ENCODE measurements at places on chromosomes 12 and 14.

- no peak for DNase-seq
Observed at GRCh38 chr12:124327362-124328043, 32.6 kb downstream of the RFLNA start.

- peak; percentile 56 for DNase-seq
Observed at GRCh38 chr14:89138846-89139245, 278.2 kb downstream of the FOXN3 start.

GRCh38 chr14:83147006-83147405 lies 1613.4 kb upstream of the SEL1L start:
- DNase-seq: no peak

DNA sequence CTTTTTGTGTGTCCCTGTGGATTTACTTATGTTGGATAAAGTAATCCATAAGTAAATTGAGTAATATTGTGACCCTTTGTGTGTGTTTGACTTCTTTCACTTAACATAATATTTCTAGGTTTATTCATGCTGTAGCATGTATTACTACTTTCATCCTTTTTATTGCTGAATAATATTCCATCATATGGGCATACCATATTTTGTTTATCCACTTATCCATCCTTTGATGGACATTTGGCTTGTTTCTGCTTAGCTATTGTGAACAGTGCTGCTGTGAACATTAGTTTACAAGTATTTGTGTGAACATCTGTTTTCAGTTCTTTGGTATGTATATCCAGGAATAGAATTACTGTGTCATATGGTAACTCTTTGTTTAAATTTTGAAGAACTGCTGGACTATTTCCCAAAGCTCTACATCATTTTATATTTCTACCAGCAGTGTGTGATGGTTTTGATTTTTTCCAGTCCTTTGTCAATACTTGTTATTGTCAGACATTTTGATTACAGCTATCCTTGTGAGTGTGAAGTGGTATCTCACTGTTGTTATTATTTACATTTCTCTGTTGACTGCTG lies 25.2 kb downstream of the G2E3 start:
- no peak for DNase-seq

DNA sequence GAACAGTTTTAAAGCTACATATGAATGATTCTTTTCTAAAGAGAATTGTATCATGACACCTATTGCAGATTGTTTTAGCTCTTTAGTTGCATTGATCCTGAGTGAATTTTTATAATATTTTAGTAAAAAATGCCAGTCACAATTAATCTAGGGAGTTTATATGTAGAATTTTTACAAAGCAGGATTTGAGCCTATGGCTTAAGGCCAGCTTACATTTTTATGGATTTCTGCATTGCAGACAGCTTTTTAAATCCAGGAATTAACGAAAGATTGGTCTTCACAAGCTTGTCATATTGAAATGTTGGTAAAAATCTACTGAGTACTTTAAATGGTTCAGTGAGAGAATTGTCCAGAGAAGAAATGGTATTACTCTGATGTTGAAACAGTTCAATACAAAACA lies 358.0 kb downstream of the TMTC2 start:
- no peak for DNase-seq

GRCh38 chr12:69290545-69291277 lies 51.3 kb downstream of the CPSF6 start:
- DNase-seq: peak; percentile 71

DNA sequence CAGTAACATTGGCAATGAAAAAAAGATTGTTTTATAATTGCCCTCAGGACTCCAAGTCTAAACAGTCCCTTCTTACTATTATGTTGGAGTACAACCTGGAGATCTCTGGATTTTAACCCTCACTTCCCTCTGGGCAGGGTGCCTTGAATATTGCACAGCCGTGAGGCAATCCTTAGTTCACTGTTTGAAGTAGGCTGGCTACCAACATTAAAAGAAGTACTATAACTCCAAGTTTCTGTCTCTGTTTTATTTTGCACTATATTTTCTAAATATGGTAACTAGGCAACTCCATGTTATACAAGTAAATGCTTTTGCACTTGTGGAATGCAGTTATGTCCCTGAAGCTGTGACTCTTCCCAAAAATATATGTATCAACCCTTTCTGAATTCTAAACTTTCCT lies 490.7 kb downstream of the EGLN3 start:
- DNase-seq: no peak

- no peak for DNase-seq
Observed at GRCh38 chr14:69917287-69917686, 38.1 kb downstream of the SMOC1 start.

DNA sequence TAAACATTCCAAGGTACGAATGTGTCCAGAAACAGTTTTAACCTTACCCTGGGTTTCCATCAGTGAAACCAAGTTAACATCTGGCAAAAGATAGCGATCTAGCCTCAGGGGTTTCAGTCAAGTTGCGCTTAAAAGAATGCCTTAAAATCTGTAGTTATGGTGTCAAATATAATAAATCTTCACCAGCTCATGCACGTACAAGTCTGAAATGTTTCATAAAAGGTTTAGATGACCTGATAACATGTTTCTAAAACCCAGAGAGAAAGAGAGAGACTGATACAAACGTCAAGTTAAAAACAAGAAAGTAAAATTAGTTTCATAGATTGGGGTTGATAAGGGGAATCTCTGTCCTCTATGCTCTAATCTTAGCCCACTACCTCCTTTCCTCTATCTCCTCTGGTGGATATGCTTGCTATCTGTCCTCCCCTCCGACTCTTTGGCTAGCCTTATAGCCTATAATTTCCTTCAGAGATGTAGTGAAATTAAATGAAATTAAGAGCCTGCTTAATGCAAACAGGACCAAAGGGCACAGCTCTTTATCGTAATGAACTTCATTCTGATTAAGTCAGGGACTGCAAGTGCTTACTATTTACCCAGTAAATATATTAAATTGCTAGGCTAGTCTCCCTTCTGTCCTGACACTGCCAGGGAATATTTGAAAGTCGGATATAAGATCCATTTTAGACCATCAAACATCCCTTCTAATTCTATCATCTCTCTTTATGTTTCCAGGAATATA lies 18.4 kb upstream of the FOS start:
- DNase-seq: no peak

- DNase-seq: no peak
Observed at GRCh38 chr12:107241411-107241810, 148.1 kb upstream of the CRY1 start.

DNA sequence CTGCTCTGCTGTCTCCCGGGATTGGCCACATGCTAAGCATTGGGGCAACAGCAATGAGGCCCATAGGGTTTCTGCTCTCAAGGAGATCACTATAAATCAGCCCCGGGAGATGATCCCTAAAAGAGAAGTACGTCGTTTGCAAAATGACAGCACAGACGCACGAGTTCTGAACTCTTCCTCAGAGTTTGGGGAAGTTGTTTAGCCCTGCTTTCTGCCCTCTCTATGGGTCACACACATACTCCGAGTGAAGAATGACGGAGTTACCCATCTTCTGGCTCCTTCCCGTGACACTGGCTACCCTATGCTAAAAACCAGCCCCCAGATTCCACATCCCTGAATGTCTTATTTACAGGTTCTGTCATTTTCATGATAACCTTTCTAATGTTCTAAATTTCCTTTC lies 258.0 kb upstream of the PLEKHG7 start:
- DNase-seq: no peak

DNA sequence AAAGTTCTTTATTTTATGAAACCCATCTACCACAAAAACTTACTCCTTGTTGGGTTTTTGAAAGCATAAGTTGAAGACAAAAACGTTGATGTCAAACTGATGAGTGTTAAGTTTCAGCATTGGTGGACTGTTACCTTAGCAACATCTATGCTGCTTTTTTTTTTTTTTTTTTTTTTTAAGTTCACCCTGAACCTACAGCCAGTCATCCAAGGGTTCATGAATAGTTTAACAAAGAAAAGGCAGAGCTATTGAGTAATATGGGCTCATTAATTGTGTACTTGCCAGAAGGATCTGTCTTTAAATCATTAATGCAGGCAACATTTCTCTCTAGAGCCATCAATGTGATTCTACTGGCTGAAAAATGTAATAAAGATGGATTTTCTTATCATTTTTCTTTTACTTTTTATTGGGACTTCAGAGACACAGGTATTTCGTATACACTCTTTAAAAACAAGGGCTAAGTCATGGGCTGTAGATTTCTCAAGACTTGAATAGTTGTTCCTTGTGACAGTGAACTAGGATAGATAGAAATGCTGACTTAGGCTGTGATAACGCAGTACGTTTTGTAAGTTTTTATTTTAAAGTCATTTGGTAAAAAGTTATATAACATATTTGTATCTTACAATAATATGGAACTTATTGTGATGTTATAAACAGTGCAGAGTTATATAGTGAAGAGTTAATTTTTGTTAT lies at the start of gene PTPRQ:
Gene PTPRQ, plus strand, starts transcription at position 262 of the 693 bp plus-strand sequence. Its CDS starts 111 bp downstream, at position 373.
- DNase-seq: no peak

GRCh38 chr12:53474819-53475218 lies 22.9 kb downstream of the PCBP2 start:
- no peak for DNase-seq

- DNase-seq: peak; percentile 59
Observed at GRCh38 chr14:23076785-23077408, 18.0 kb downstream of the ACIN1 start.

- no peak for DNase-seq
Observed at GRCh38 chr12:128510511-128510910, 243.5 kb downstream of the TMEM132C start.

- DNase-seq: no peak
Observed at GRCh38 chr14:33555710-33556350, 395.0 kb downstream of the EGLN3 start.

DNA sequence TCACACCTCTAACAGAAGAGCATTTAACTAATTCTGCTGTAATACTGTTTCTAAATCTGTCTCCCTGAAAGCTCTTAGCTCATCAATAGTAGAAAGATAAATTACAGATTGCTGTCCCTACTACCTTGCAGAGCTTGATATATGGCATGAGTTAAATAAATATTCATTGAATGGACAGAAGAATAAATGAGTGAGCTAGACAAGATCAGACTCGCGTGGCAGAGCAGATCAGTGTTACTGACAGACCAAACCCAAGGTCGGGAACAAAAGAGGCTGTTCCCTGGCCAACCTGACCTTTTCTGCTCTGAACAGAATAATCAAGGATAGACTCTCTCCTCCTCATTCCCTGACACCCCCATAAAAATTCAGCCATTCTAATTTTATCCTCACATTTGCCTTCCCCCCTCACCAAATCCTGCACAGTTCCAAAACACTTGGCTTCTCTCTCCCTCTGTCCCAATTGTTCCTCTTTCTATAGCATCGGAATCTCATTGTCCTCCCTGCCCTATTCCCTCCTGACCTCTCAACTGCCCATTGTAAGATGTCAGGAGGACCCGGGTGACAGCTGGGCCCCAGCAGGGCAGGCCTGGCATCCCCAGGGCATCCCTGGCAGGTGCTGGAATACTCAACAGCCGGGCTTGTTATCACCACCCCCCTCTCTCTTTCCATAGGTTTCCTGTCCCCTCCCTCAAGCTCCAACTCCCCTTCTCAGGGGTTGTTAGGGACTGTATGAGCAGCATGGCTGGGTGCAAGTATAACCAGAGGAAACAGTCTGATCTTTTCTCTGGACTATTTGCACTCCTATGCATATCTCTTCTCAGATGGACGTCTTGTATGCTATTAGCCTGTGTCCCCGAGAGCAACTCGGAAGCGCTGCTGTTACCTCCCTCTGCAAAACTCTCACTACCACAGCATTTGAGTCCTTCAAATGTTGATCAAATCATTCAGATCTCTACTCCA lies 19.9 kb downstream of the NEUROD4 start:
- DNase-seq: no peak

DNA sequence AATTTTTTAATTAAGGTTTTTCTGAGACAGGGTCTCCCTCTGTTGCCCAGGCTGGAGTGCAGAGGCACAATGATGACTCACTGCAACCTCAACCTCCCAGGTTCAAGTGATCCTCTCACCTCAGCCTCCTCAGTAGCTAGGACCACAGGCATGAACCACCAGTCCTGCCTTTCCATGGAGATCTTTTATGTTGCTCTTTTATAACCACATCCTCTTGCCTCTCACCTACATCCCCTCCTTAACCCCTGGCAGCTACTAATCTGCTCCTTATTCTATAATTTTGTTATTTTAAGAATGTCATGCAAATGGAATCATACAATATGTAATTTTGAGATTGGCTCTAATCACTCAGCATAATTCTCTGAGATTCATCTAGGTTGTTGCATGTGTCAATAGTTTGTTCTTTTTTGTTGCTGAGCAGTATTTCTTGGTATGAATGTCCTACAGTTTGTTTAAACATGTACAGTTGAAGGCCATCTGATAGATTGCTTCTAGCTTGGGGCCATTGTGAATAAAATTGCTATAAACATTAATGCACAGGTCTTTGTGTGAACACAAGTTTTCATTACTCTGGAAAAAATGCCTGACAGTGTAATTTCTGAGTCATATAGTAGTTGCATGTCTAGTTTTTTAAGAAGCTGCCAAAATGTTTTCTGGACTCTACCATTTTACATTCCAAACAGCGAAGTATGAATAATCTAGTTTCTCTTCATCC lies 249.2 kb upstream of the AMIGO2 start:
- DNase-seq: no peak

GRCh38 chr14:94366146-94366915 lies 22.1 kb downstream of the SERPINA1 start:
- no peak for DNase-seq

DNA sequence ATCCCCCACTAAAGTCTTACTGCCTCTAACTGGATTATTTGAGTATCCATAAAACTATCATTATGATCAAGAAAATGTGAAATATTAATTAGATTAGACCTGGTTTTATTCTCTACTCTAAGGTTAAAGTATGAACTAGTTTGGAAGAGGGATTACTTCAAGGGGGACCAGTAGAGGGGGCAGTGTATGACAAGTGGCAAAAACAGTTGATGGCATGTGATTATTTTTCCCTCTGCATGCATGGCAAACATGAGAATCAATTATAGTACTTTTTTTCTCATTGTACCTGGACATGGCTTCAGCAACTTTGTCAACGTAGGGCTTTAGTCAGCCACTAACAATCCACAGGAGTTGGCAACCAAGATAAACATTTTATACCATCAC lies 145.0 kb upstream of the SLC38A2 start:
- no peak for DNase-seq

GRCh38 chr12:119710965-119711551 lies 43.1 kb downstream of the PRKAB1 start:
- DNase-seq: no peak

DNA sequence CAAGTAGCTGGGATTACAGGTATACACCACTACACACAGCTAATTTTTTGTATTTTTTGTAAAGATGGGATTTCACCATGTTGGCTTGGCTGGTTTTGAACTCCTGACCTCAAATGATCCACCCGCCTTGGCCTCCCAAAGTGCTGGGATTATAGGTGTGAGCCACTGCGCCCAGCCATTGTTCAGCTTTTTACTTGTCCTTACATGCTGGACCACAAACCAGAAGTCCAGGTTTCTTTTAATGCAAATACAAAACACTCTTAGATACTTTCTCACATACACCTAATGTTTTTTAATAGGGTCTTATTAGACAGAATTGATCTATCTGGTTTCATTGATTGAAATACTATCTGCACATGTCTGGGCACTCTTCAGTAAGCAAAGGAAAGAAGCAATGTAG lies 40.5 kb downstream of the BTG1 start:
- no peak for DNase-seq

- no peak for DNase-seq
Observed at GRCh38 chr14:32438517-32438916, 109.4 kb downstream of the AKAP6 start.

DNA sequence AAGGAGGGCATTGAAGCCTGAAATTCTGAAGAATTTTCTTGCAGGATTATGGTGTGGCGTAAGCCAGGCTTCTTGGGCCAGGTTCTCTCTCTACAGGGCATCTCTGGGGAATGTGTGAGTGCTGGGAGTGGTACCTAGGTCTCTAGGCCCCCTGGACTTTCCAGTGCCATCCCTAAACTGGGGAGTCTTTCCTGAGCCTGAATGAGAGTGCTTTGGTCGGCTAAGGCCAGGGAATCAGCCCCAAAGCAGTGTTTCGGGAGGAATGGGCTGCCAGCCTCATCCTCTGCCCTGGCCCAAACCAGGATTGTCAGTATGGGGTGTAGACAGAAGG lies 93.9 kb downstream of the CALM1 start:
- no peak for DNase-seq
